HCT116 (cell line): ENCODE measurements at places on chromosomes 6 and 20. TPM values are rescaled to one million over a fixed set of nuclear protein-coding genes. Genes with fewer than 3 reads are reported as not detected.

GRCh38 chr6:1335367-1336037 lies 23.6 kb downstream of the FOXQ1 start:
- H3K4me3 ChIP-seq: peak overlapping the region; percentile 40
- H3K27ac ChIP-seq: peak overlapping the region; percentile 63
- peak; percentile 87 for DNase-seq

Gene AKAP7
- total RNA-seq: 3.1 TPM

GRCh38 chr6:85866370-85866730 lies 223.7 kb upstream of the SYNCRIP start:
- H3K4me3 ChIP-seq: peak overlapping the region; percentile 27
- 0 out of 2 replicates have a peak, but pooled peaks cover 4% of the 10 kb centered on the region for H3K27me3 ChIP-seq
- DNase-seq: no peak
- H3K27ac ChIP-seq: no peak overlapping the region
- no peaks in the 10 kb centered on the region for H3K36me3 ChIP-seq

Gene SIRPD
- not detected for total RNA-seq

- no peaks in the 10 kb centered on the region for H3K36me3 ChIP-seq
- no peak overlapping the region for H3K4me3 ChIP-seq
- H3K27me3 ChIP-seq: no peaks in the 10 kb centered on the region
- H3K27ac ChIP-seq: no peak overlapping the region
- no peak for DNase-seq
- H3K4me1 ChIP-seq: no peaks in the 10 kb centered on the region
Measured at GRCh38 chr6:1113916-1114540, 197.9 kb upstream of the FOXQ1 start.

- H3K27ac ChIP-seq: no peak overlapping the region
- H3K27me3 ChIP-seq: no peaks in the 10 kb centered on the region
- DNase-seq: no peak
- no peaks in the 10 kb centered on the region for H3K4me1 ChIP-seq
- peaks cover 55% of the 10 kb centered on the region for H3K36me3 ChIP-seq
- no peak overlapping the region for H3K4me3 ChIP-seq
Measured at GRCh38 chr20:32792731-32793458, 26.9 kb upstream of the MAPRE1 start.

- no peak for DNase-seq
- H3K4me3 ChIP-seq: no peak overlapping the region
- H3K4me1 ChIP-seq: no peaks in the 10 kb centered on the region
- H3K27me3 ChIP-seq: no peaks in the 10 kb centered on the region
- no peaks in the 10 kb centered on the region for H3K36me3 ChIP-seq
Measured at GRCh38 chr6:110049696-110050439, 71.8 kb downstream of the GPR6 start.

Gene ZFP57
- total RNA-seq: not detected

Gene WFDC12
- total RNA-seq: not detected

GRCh38 chr6:82364087-82365015 lies 734 bp downstream of the TPBG start:
- H3K27ac ChIP-seq: peak overlapping the region; percentile 92
- no peaks in the 10 kb centered on the region for H3K27me3 ChIP-seq
- no peaks in the 10 kb centered on the region for H3K36me3 ChIP-seq
- DNase-seq: peak; percentile 54
- H3K4me1 ChIP-seq: peaks cover 12% of the 10 kb centered on the region; the same call in 1 of the 2 replicates

Gene CRIP3
- not detected for total RNA-seq

Gene SPDEF
- 0.39 TPM for total RNA-seq

DNA sequence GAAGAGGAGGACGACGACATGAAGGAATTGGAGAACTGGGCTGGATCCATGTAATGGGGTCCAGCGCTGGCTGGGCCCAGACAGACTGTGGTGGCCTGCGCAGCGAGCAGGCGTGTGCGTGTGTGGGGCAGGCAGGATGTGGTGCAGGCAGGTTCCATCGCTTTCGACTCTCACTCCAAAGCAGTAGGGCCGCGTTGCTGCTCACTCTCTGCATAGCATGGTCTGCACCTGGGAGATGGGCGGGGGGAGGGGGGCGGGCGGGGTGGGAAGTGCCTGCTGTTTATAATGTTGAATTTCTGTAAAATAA lies 42.3 kb downstream of the CHMP4B start:
- H3K27ac ChIP-seq: no peak overlapping the region
- H3K27me3 ChIP-seq: no peaks in the 10 kb centered on the region
- DNase-seq: no peak
- H3K4me3 ChIP-seq: no peak overlapping the region
- H3K36me3 ChIP-seq: peaks cover 15% of the 10 kb centered on the region; the same call in 1 of the 2 replicates

Gene CCDC170
- total RNA-seq: 0.12 TPM

Gene CCN6
- not detected for total RNA-seq

Gene LSM2
- 89.7 TPM for total RNA-seq

Gene CTCFL
- 0.34 TPM for total RNA-seq

- no peak overlapping the region for H3K27ac ChIP-seq
- H3K36me3 ChIP-seq: no peaks in the 10 kb centered on the region
- DNase-seq: no peak
- H3K4me3 ChIP-seq: no peak overlapping the region
- no peaks in the 10 kb centered on the region for H3K4me1 ChIP-seq
Measured at GRCh38 chr6:34047913-34048867, 97.7 kb downstream of the GRM4 start.
